Activated CD4-positive, alpha-beta T cell treated with anti-CD3 and anti-CD28 coated beads for 36 hours (primary cell): ENCODE measurements at places on chromosomes 4 and X. TPM values are rescaled to one million over a fixed set of nuclear protein-coding genes. Genes with fewer than 3 reads are reported as not detected.

Gene POLA1
- total RNA-seq: 52.1 TPM

GRCh38 chr4:1199556-1200331 is 27.4 kb upstream of the SPON2 start:
- DNase-seq: peak; percentile 5

- no peak for DNase-seq
Observed at GRCh38 chr4:8210010-8210409, 10.9 kb downstream of the SH3TC1 start.

GRCh38 chrX:107716816-107717700 is 58.5 kb downstream of the TSC22D3 start:
- peak; percentile 88 for DNase-seq

Gene SLC4A4
- total RNA-seq: not detected

GRCh38 chr4:3368841-3369760 is 72.7 kb upstream of the HGFAC start:
- DNase-seq: peak; percentile 30
